Epithelial cell of proximal tubule (primary cell): ENCODE measurements at places on chromosomes 3 and 15. TPM values are rescaled to one million over a fixed set of nuclear protein-coding genes. Genes with fewer than 3 reads are reported as not detected.
A peak's percentile ranks its signal among the peaks of the same experiment; 100 is the strongest.

GRCh38 chr3:39419742-39420315, 13.3 kb downstream of the RPSA start:
- DNase-seq: no peak

DNA sequence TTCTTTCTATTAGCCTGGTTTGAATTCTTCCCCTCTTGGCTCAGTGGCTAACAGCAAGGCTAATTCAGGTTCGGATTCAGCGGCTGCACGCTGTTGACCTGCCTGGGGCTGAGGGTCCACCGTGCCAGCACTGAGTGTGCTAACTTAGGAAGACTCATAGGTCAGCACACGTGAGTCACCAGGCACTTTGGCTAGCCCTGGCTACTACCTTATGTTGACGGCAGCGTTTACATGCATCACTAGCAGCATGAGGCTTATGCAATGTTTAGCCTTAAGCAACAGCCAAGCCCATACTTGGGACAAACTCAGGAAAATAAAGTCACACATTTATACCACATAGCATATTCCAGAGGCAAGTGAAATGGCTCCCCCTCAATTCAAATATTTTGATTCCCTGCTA, 137.7 kb downstream of the RAB11A start:
- peak; percentile 99 for DNase-seq

DNA sequence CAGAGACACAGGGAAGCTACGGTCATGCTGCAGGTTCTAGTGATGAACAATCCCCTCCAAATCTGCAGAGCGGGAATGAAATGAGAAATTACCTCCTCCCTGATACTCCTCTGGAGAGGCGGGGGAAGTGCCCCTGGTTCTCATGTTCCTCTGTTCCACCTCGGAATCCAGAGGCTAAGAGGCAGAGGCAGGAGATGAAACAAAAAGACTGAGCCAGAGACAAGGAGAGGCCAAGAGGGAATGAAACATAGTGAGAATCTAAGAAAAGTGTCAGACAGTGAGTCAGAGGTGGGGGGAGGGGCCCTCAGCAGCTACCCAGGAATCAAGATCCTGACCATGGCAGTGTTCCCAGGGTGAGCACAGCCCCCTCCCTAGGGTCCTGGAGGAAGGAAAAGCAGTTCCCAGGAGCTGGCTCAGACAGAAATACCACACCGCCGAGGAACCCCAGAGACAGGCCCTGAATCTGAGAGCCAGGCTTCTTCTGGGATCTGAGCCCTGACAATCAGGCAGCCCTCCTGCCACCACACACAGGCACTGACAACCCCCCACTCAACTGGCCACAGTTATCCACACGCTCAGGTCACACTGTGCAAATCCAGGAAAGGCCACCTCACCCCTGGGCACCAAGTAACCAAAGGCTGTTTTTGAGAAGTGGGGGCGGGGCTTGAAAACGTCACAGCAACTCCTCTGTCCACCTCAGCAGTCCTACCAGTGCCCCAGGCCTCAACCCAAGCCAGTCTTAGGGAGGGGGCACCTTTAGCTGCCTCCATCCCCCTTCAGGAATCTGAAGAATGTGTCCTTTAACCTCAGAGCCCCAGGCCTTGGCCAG, 2.4 kb downstream of the CSRNP1 start:
- DNase-seq: peak; percentile 69

DNA sequence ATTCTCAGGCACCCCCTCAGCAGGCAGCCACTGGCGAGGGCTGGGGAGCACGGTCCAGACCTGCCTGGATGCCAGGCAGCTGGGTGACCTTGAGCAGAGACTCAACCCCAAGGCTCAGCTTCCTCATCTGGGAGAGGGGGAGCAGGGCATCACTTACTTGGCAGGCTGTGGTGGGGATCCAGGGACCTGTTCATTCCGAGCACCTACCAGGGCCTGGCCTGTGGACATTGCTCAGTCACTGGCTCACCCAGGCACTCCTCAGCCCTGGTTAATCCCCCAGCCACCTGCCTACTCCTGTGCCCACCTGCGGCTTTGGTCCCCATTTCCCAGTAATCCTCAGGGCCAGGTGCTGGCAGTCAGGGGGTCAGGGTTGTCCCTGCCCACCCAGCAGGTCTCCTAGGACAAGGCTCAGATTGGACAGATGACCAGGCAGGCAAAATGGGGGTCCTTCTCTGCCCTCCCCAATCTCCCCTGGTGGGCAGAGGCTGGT, 9.3 kb upstream of the RPL29 start:
- DNase-seq: no peak

DNA sequence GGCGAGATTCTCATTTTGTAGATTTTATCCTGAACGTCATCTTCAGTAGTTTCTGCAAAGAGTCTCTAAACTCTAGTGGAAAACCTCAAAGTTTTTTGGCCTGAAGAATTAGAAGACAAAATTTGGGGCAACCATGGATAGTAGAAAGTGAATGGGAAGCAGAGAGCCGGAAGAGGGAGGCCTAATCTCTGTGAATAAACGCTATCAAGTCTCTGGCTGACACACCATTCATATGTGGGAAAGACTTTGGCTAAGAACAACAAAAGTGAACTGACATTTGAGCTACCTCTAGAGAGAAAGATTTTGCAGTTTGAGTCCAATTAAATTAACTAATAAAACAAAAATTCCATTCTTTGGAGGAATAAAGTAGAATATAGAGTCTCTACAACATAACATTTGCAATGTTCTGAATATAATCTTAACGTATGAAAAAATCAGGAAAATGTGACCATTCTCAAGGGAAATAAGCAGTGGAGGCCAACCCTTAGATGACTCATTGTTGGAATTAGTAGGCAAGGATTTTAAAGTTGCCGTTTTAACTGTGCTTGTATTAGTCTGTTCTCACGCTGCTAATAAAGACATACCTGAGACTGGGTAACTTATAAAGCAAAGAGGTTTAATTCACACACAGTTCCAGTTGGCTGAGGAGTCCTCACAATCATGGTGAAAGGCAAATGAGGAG, 184.6 kb downstream of the C3orf38 start:
- DNase-seq: no peak

- peak; percentile 52 for DNase-seq
These were observed 124.2 kb downstream of the IMPG2 start for GRCh38 chr3:101195951-101196713.

Gene PATL2
- not detected in 2 replicates for total RNA-seq
